ENCODE measurements at places on chromosomes 11 and 22.
A peak's percentile ranks its signal among the peaks of the same experiment; 100 is the strongest.

DNA sequence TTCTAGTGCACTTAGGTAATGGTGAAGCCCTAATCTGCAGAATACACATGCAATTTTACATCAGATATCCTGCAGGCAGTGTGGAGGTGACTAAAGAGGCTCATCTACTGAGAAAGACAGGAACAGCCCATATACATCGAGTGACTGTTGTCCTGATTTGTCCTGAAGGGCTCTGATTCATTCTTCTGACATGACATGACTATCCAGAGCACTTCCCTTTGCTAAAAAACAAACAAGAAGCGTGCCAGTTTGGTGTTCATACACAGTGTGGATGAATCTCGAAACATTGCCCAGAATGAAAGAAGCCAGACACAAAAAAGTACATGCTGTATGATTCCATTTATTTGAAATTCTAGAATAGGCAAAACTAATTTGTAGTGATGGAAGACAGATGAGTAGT, 48.0 kb upstream of the AMPD3 start:
- DNase-seq = peak; percentile 28

GRCh38 chr11:26228778-26229177, 103.2 kb upstream of the ANO3 start:
- peak; percentile 27 for DNase-seq

DNA sequence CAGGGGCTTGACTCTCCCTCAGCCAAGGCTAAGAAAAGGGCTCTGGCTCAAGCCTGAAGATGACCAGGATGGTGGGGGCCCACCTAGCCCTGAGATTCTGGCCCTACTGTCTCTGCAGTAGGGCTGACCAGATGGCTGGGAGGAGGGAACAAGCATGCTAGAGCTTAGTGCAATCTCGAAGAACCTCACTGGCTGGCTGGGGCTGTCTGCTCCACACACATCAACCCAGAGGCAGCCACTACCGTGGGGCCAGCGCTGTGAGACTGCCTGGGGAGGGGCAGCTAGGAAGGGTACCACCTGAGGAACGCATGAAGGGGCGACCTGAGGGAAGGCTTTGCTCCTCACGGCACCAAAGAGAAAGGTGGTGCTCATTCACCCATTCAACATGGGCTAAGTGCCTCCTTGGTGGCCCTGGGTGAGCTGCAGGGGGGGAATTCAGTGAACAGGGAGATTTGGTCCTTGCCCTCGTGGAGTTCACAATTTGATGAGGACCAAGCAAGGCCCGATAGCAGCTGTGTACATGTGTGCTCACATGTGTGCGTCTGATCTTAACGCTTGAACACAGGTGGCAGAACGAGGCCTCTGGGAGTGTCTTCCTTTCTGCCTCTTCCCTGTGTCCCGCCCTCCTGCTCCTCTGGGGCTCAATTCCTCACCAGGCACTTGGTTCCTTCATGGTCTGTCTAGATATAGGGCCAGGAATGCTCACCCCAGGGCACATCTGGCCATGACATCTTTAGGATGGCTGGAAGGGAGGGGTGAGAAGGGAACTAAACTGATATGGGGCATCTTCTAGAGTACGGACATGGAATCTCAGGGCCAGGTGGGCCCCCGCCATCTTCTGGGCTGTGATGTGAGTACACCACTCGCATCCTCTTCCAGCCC, 102.3 kb upstream of the PITPNB start:
- no peak for DNase-seq

DNA sequence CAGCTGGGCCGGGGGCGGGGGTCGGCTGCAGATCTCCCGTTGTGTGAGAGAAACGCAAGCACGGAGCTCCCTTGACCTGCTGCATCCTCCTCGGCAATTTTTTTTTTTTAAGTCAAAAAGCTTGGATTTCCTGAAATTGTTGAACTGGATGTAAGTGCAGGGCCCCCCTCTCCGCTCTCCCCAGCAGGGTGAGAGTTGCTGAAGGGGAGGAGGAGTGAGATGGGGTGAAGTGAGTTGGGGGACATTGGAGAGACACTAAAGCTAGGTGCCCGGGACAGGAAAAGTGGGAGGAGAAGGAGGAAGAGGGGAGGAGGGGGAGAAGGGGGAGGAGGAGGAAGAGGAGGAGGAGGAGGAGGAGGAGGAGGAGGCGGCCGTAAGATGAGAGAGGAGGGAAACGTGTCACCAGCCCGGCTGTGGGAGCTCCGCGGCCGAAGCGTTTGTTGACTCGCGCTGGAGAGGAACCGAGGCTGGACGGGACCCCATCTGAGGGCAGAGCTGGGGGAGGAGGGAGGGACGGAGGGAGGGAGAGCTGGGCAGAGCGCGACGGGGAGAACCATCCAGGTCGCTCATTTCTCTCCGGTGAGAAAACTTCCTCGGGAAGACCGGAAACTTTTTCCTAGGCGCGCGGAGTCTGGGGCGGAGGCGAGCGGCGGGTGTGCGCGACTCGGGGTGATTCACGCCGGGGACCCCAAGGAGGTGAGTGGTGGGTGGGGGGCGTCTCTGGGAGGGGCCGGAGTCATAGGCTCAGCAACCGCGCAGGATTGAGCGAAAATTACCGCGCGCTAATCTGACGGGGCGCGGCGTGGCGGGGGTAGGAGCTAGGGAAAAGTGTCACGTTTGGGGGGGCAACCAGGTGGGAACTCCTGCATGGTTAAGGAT, 80.2 kb downstream of the PRR5L start:
- peak; percentile 13 for DNase-seq

DNA sequence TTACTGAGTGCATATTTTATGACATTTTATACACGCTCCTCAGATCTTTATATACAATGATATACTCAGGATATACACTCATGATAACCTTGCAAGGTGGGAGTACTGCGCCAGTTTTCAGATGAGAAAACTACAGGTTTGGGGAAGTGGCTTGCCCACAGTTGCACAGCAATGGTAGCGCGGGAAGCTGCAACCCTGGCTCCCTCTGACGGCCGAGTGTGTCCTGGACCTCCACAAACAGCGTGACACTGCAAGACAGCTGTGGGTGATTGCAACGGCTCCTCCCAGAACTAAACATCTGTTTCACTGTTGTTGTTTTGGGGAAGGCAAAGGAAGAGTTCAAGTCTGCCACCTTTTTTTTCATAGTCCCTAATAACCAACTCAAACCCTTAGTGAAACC, 47.0 kb downstream of the PACSIN2 start:
- no peak for DNase-seq

DNA sequence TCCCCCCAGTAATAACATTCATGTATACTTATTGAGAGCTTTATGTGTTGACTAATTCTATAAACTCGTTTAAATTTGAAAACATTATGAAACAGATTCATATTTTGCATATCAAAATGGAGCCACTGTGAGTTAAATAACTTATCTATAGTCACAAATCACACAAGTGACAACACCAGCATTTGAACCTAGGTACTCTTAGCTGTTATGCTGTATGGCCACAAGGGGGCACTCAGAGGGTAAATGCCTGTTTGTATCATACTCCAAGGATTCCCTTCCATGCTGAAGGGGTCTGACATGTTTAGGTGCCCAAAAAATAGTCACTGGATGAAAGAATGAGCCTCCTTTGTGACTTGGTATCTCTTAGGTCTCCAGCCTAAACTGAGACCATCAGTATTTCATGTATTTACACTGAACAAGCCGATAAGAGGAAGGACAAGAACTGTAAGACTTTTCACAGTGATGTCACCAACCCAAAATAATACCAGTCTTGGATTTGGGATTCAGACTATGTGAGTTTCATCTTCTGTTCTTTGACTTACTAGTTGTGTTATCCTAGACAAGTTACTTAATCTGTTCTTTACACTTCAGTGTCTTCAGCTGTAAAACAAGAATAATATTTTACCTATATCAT, 12.2 kb upstream of the OR52D1 start:
- peak; percentile 71 for DNase-seq
